ENCODE measurements at places on chromosomes 2 and 18. TPM values are rescaled to one million over a fixed set of nuclear protein-coding genes. Genes with fewer than 3 reads are reported as not detected.

Gene POMC
- 7.7 TPM for total RNA-seq

Gene YIPF4
- 24.9 TPM for total RNA-seq

Gene MARCHF7
- 64.3 TPM for total RNA-seq

Gene SLC16A14
- 0.22 TPM for total RNA-seq
